Stimulated activated CD4-positive, alpha-beta T cell treated with anti-CD3 and anti-CD28 coated beads, TNF-alpha, amount 100 ng/mL, for 24 hours (primary cell): ENCODE measurements at places on chromosomes 1 and 21.
A peak's percentile ranks its signal among the peaks of the same experiment; 100 is the strongest.

GRCh38 chr1:90144820-90145219 is 149.9 kb downstream of the ZNF326 start:
- no peak for DNase-seq

DNA sequence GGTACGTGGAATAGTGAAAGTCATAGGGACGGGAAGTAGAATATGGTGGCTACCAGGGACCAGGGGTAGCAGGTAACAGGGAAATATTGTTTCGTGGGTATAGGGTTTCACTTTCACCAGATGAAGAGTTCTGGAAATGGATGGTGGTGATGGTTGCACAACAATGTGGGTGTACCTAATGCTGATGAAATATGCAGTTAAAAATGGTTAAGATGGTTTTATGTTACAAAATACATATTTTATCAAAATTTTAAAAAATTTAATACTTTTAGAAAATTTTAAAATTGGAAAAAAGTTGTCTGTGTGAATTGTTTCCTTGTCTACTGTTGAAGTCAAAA is 55.5 kb upstream of the TLR5 start:
- DNase-seq = no peak

GRCh38 chr1:76501586-76502219 is 365.6 kb upstream of the ST6GALNAC5 start:
- DNase-seq = no peak

DNA sequence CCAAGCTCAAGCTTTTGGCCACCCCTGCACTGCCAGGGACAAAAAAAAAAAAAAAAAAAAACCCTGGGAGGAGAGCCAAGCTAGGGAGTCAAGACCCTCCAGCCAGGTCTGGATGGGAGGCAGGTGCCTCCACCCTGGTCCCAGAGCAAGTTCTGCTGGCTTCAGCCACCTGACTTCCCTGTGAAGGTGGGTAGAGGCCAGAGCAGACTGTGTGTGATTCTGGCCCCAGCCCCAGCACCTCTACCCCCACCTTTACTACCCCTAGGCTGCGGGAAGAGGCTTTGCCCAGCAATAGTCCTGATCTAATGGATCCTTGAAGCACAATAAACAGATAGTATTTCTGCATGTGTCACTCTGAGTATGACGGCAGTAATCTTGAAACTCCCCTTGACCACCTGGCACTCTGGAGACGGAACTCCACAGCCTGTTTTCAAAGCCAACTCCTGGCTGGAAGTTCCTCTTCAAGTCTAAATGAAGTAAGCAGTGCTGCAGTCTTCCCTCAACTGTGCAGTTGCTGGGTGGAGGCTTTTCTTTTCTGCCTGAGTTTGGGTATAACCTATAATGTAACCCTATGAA is 9.8 kb downstream of the PDZK1IP1 start:
- DNase-seq = no peak

- DNase-seq = no peak
Measured at GRCh38 chr1:231636157-231636556, 9.6 kb downstream of the DISC1 start.

DNA sequence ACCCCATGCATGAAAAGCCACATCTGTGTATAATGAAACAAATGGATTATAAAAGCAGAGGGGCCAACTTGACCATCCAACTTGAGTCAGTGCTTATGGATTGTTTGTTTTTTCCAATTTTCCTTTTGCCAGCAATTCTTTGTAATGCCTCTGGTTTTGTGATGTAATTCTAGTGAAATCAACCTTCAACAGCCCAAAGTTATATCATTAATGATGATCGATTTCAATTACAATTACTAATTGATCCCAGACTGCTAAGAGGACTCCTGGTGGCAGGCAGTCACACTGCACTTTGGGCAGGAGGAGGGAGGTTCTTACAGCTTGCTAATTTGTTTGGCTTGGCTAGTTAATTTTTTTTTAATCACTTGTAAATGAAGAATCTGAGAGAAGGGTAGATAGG is 552.3 kb downstream of the NUF2 start:
- no peak for DNase-seq

DNA sequence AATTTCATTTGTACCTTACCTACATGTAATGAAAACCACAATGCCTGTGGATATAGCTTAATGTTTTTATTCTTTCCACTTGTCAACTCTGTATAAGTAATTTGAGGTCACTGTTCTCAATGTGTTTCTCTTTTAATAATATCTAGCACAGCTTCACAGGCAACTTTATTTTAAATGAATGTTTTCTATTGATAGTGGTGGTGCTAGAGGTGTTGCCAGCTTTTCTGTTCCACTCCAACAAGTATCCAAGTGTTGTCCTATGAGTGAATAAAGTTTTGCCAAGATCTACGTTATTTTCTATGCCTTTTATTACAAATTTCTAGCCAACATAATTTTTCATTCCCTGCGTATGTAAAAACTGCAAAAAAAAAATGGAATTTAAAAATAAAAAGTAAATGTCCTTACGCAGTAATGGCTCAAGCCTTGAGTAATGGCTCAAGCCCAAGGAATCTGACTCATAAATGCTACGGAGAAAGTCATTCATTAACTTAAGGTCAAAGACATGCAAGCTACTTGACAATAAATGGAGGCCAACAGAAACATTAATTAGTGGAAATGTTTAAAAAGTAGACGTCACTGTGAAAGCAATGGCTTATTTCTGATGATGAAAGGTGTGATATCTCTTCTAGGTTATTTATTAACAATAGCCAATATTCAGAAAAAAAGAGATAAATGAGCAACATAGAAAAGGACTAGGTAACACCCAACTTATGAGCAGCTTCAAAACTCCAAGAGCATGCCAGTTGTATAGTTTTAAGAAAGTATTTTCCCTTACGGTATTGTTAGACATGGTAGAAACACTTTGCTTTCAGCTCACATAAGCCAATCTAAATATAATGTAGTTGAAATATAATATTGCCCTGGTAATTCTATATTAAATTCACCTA is 71.4 kb downstream of the SLC44A5 start:
- no peak for DNase-seq

- DNase-seq = no peak
Measured at GRCh38 chr1:223298701-223299100, 65.3 kb downstream of the SUSD4 start.

DNA sequence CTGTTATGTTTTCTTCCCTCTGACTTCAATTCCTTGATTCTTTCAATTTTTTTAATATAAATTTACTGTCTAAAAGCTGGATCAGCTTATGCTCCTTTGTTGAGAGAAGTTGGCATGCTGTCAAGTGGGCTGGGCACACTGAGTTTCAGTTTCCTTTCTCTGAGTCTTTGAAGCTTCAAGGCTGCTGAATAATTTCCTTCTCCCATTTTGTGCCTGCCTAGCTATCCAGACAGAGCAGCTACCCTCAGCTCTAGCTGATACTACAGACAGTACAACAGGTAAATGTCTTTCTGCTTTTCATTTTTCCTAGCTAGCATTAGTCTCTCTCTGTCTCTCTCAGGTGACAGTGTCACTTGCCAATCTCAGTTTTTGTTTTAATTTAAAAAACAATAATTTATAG is at the start of gene IFI44:
Gene IFI44 (plus strand): TSS at position 204 of the 400 bp plus-strand sequence. CDS start 365 bp downstream, outside the sequence.
- DNase-seq = peak; percentile 49

- DNase-seq = no peak
Measured at GRCh38 chr1:53553734-53554509, 94.7 kb downstream of the DMRTB1 start.

DNA sequence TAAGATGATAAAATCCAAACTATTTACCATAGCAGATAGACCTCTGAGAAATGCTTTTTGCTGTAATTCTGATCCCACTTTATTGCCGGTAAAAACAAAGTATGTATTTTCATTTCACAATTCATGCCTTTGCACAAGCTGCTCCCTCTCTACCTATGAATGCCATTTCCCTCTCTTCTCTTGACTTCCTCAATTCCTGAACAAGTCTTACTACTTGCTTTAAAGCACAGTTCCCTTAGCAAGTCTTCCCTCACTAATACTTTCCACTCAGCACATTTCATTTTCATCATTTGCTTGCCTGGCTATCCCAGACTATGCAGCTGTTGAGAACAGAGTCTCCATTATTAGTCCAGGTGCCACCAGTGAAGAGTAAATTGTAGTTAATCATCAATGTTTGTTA is 13.8 kb downstream of the GPATCH2 start:
- DNase-seq = no peak

DNA sequence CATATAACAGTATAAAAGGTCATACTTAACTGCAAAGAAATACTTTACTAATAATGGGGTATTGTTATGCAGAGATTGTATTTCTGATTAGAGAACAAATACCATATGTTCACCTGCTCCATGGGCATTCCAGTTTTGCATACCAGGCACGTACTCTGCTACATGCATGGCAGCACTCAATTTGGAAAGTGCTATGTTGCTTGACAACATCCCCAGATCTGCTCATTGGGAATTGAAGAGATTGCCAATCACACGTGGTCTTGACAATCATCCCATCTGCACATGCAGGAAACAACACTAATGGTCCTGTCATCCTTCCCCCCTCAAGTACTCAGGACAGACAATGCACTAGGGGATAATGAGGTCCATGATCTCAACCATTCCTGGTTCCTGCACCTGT is 63.4 kb upstream of the PDE4B start:
- DNase-seq = no peak

DNA sequence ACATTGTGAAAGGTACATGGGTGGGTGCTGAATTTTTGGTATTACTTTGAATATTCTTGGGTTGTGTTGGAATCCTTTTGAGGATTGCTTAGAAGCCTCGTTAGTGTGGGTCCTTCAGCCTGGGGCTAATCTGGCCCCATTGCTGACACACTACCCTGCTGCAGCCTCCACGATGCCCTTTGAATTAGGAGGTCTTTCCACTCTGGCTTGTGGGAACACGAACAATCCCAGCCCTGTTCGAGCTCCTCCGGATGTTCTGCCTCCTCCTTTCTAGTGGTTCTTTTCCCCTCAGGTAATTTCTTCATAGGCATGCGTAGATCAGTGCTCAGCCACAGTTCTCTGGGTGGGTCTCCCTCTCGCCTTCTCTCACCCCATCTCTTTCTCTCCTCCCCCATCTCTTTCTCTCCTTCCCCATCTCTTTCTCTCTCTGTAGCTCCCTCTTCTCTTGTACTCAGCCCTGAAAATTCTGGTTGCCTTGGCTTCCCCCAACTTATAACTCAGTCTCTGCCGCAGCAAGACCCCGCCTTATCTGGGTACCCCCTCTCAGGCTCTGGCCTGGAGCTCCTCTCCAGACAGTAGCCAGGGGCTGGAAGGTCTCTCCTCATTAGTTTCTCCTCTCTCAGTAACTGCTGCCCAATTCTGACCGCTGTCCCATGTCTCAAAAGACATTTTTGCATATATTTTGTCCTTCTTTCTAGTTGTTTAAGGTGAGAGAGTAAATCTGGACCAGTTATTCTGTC is 46.0 kb upstream of the SLC19A1 start:
- no peak for DNase-seq

DNA sequence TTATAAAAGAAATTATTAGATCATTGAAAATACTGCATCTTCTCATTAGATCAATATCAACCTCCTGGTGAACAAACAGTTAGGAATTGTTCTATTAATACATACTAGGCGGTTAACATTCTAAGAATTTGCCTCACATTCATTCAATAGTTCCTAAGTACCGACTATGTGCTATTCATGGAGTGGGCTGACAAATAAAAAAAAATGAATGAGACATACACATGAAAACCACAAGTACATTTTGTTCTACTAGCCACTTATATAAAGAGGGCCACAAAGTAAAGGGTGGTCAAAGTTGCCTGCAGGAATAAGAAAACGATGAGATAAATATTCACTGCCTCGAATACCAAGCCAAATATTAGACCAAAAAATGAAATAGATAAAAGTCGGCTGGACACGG is 294.4 kb downstream of the SDCCAG8 start:
- DNase-seq = no peak

GRCh38 chr1:220432408-220432807 is 95.5 kb upstream of the MARK1 start:
- DNase-seq = no peak

DNA sequence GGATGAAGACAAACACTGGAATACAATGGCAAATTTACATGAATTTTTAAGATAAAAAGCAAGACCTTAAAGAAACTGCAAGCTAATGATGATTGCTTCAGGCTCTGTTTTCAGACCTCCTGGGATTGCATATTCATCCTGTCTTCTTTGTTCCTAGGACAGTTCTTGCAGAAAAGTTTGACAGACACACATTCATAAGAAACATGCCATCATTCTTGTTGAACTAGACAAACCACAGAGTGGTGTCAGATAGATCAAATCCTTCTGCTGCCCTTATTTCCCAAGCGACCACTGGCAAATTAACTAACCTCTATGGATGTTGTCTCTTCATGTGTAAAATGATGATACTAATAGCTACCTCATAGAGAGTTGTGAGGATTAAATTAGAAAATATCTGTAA is 181.3 kb downstream of the KCTD3 start:
- no peak for DNase-seq

DNA sequence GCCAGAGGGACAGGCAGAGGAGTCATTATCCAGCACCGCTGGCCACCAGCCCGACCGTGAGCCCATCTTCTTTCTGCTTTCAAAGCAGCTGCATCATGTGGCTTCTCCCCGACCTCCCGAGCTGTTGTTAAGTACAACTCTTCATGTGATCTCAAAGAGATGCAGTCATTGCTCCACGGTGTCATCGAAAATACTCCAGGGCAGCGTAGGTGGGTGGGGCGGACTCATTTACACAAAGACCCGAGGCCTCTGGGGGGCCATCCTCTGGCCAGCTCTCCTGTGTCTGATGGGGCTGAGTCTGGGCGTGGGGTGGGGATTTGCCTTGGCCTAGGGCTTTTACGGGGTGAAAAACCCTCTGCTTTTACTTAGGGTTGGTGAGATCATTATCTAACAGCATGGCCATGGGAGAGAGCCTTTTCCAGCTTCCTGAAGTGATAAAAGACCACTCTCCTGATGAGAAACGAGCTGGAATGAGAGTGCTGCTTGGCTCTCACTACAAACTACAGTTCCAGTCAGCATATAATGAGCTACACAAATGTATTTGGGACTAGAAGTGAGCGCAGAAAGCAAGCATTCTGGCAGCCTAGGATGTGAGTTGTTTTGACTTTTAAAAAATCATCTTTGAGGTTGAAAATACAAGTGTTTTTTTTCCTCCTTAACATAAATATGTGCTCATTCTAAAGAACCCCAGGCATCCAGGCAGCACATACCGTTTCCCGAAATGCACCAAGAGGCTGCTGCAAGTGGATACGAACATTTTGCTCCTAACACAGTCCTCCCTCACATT is 165.0 kb downstream of the RHOU start:
- DNase-seq = no peak

GRCh38 chr1:213600879-213601278 is 386.9 kb upstream of the PROX1 start:
- no peak for DNase-seq

GRCh38 chr1:20711285-20712214 is 6.3 kb downstream of the KIF17 start:
- no peak for DNase-seq

- DNase-seq = no peak
Measured at GRCh38 chr1:97929874-97930851, 9.3 kb upstream of the DPYD start.
